Gastroesophageal sphincter (tissue), 4 donors: ENCODE measurements at places on chromosomes 6 and 20. TPM values are rescaled to one million over a fixed set of nuclear protein-coding genes. Genes with fewer than 3 reads are reported as not detected.

Gene COQ3
- total RNA-seq, result 10.4 TPM

Gene MRAP2
- not detected for total RNA-seq

Gene TRIM31
- not detected for total RNA-seq

Gene SNAI1
- total RNA-seq, result 2.6 TPM

Gene ZNF322
- total RNA-seq, result 25.6 TPM
